Type B pancreatic cell (in vitro differentiated cells): ENCODE measurements at places on chromosomes 1 and 21.

GRCh38 chr1:161427733-161428516, 60.2 kb upstream of the CFAP126 start:
- H3K4me3 ChIP-seq = peak overlapping the region; percentile 76
- peaks cover 81% of the 10 kb centered on the region for H3K27me3 ChIP-seq
- H3K27ac ChIP-seq = peak overlapping the region; percentile 80
- peaks cover 5% of the 10 kb centered on the region for H3K4me1 ChIP-seq
- DNase-seq = no peak

GRCh38 chr21:36511484-36512220, 31.7 kb upstream of the CLDN14 start:
- no peak for DNase-seq
- H3K4me3 ChIP-seq = peak overlapping the region; percentile 10
- no peak overlapping the region for H3K27ac ChIP-seq
- H3K36me3 ChIP-seq = no peaks in the 10 kb centered on the region

GRCh38 chr1:29282924-29283803, 46.8 kb downstream of the PTPRU start:
- no peaks in the 10 kb centered on the region for H3K27me3 ChIP-seq
- H3K27ac ChIP-seq = peak overlapping the region; percentile 83
- H3K4me3 ChIP-seq = peak overlapping the region; percentile 71
- no peak for DNase-seq
- peaks cover 5% of the 10 kb centered on the region for H3K4me1 ChIP-seq

- peaks cover 20% of the 10 kb centered on the region for H3K4me1 ChIP-seq
- H3K27ac ChIP-seq = no peak overlapping the region
- no peak for DNase-seq
- H3K36me3 ChIP-seq = no peaks in the 10 kb centered on the region
Observed at GRCh38 chr1:210364479-210364878, 35.8 kb downstream of the HHAT start.

DNA sequence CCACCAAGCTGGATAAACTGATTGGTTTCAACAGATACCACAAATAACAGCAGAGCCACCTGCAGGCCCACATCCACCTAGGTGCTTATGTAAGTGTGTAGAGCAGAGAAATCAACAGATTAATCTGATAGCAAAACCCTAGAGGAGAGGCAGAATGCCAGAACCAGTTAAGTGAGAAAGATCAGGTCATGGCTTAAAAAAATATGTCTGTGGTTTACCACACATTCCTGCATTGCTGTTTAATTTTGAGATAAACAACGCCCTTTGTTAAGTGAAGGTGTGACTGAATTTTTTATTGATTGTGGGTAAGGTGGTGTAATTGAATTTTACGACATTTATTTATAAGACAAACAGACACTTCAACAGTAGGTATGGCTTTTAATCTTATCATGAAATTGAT, 21.2 kb downstream of the CRNN start:
- H3K27me3 ChIP-seq = no peaks in the 10 kb centered on the region
- H3K27ac ChIP-seq = no peak overlapping the region
- H3K36me3 ChIP-seq = no peaks in the 10 kb centered on the region
- H3K4me3 ChIP-seq = no peak overlapping the region
- no peaks in the 10 kb centered on the region for H3K4me1 ChIP-seq

GRCh38 chr1:20371411-20371810, 80.7 kb downstream of the VWA5B1 start:
- DNase-seq = no peak
- H3K36me3 ChIP-seq = no peaks in the 10 kb centered on the region
- H3K27me3 ChIP-seq = peaks cover 94% of the 10 kb centered on the region
- no peaks in the 10 kb centered on the region for H3K4me1 ChIP-seq
- H3K4me3 ChIP-seq = no peak overlapping the region
- no peak overlapping the region for H3K27ac ChIP-seq

DNA sequence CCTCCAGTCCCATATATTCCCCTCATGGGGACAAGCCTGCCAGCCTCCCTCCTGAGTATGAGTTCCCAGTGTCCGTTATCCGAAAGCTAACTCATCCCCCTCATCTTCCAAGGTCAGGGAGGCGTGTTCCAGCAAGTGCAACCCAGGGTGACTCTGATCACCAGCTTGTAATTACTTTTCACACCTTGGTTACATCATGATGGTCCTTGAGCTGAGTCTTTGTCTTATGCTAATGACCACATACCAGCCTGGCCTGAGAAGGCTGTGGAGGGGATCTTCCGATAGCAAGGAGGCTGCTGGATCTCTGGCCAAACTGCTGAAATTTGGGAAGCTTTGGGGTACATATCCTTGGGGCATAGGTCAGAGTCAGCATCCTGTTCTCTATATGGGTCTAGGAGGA, 99.6 kb downstream of the DDX20 start:
- DNase-seq = no peak
- H3K27me3 ChIP-seq = peaks cover 53% of the 10 kb centered on the region
- H3K4me1 ChIP-seq = no peaks in the 10 kb centered on the region
- no peaks in the 10 kb centered on the region for H3K36me3 ChIP-seq

- DNase-seq = no peak
- H3K4me1 ChIP-seq = peaks cover 6% of the 10 kb centered on the region
- no peaks in the 10 kb centered on the region for H3K27me3 ChIP-seq
- H3K4me3 ChIP-seq = no peak overlapping the region
- no peak overlapping the region for H3K27ac ChIP-seq
- H3K36me3 ChIP-seq = no peaks in the 10 kb centered on the region
Observed at GRCh38 chr1:1554926-1555915, 14.8 kb upstream of the TMEM240 start.

DNA sequence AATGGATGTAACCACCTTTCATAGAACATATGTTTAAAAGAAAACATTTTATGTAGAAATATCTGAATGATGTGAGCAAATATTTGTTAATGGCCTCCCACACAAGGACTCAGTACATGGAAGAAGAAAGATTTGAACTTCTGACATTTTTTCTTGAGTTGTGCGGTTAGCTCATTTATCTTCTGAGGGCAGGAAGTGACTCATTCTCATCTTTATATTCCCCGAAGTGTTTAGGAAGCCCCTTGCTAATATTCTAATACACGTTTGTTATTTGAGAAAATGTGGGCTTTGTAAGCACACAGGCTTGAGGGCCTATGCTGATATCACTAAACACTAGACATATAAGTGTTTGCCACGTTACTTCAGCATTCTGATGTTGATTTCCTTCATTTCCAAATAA, 392.5 kb upstream of the PTBP2 start:
- H3K27me3 ChIP-seq = no peaks in the 10 kb centered on the region
- no peaks in the 10 kb centered on the region for H3K4me1 ChIP-seq
- no peak for DNase-seq
- H3K4me3 ChIP-seq = no peak overlapping the region

DNA sequence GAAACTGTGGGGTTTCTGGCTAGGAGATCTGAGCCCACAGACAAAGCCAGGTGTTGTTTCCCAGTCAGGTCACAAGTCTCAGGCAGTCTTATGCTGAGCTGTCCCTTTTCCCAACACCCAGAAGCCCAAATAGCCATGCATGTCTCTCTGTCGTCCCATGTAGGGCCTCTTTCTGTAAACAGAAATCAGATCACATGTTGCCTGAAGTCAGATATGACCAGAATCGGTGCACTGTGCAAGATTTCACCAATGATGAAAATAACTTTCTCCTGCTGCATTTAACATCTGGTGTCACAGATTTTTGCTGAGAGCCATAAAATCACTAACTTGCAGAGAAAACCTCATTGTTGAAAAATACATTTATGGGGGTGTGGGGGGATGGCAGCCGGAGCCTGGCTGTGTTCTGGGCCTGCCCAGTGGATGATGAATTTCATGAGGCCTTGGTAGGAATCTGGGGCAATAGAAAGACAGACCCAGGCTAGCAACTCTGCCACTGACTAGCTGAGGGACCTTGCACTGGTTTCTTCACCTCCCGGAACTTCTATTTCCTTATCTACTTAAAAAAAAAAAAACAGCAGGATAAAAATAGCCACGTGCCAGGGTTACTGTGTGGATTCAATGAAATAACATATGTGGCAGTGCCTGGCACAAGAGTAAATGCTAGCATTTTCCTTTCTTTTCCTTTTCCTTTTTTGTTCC, 158.8 kb upstream of the NFIA start:
- H3K4me1 ChIP-seq = peaks cover 47% of the 10 kb centered on the region
- H3K36me3 ChIP-seq = no peaks in the 10 kb centered on the region
- DNase-seq = no peak
- H3K27me3 ChIP-seq = no peaks in the 10 kb centered on the region

- H3K27me3 ChIP-seq = peaks cover 3% of the 10 kb centered on the region
- H3K36me3 ChIP-seq = no peaks in the 10 kb centered on the region
- H3K4me1 ChIP-seq = peaks cover 21% of the 10 kb centered on the region
- no peak within 1 kb of the TSS for H3K27ac ChIP-seq
- DNase-seq = no peak
- H3K4me3 ChIP-seq = no peak within 1 kb of the TSS
Observed at GRCh38 chr21:38498057-38498833, at the start of gene ERG. Gene ERG, minus strand, starts transcription at chr21:38498477. Its CDS starts 97 bp downstream, at chr21:38498380.

GRCh38 chr1:119477710-119478109, 29.3 kb upstream of the HSD3B1 start:
- H3K4me3 ChIP-seq = no peak overlapping the region
- H3K27me3 ChIP-seq = no peaks in the 10 kb centered on the region
- no peak for DNase-seq
- H3K36me3 ChIP-seq = no peaks in the 10 kb centered on the region

GRCh38 chr21:16535102-16535422, 805.3 kb downstream of the USP25 start:
- H3K27me3 ChIP-seq = no peaks in the 10 kb centered on the region
- H3K36me3 ChIP-seq = no peaks in the 10 kb centered on the region
- H3K4me3 ChIP-seq = no peak overlapping the region
- H3K4me1 ChIP-seq = peaks cover 14% of the 10 kb centered on the region
- DNase-seq = no peak
- H3K27ac ChIP-seq = no peak overlapping the region

- peaks cover 18% of the 10 kb centered on the region for H3K4me1 ChIP-seq
- no peaks in the 10 kb centered on the region for H3K36me3 ChIP-seq
- H3K27ac ChIP-seq = no peak overlapping the region
- no peaks in the 10 kb centered on the region for H3K27me3 ChIP-seq
- DNase-seq = no peak
- H3K4me3 ChIP-seq = no peak overlapping the region
Observed at GRCh38 chr1:246295340-246295739, 211.7 kb downstream of the SMYD3 start.

- no peak overlapping the region for H3K27ac ChIP-seq
- DNase-seq = no peak
- peaks cover 4% of the 10 kb centered on the region for H3K27me3 ChIP-seq
- no peaks in the 10 kb centered on the region for H3K4me1 ChIP-seq
Observed at GRCh38 chr1:239293350-239294110, 92.8 kb upstream of the CHRM3 start.

GRCh38 chr1:174273190-174273589, 113.9 kb downstream of the RABGAP1L start:
- no peak overlapping the region for H3K27ac ChIP-seq
- no peak overlapping the region for H3K4me3 ChIP-seq
- no peak for DNase-seq
- H3K36me3 ChIP-seq = no peaks in the 10 kb centered on the region
- H3K4me1 ChIP-seq = no peaks in the 10 kb centered on the region
- no peaks in the 10 kb centered on the region for H3K27me3 ChIP-seq

GRCh38 chr1:78068681-78069283, 23.0 kb downstream of the GIPC2 start:
- H3K4me3 ChIP-seq = no peak overlapping the region
- no peak for DNase-seq
- H3K27me3 ChIP-seq = no peaks in the 10 kb centered on the region
- H3K36me3 ChIP-seq = no peaks in the 10 kb centered on the region

GRCh38 chr21:33825419-33825818, 90.2 kb downstream of the ATP5PO start:
- H3K4me1 ChIP-seq = peaks cover 28% of the 10 kb centered on the region
- H3K27ac ChIP-seq = no peak overlapping the region
- peak overlapping the region; percentile 11 for H3K4me3 ChIP-seq
- H3K27me3 ChIP-seq = no peaks in the 10 kb centered on the region

DNA sequence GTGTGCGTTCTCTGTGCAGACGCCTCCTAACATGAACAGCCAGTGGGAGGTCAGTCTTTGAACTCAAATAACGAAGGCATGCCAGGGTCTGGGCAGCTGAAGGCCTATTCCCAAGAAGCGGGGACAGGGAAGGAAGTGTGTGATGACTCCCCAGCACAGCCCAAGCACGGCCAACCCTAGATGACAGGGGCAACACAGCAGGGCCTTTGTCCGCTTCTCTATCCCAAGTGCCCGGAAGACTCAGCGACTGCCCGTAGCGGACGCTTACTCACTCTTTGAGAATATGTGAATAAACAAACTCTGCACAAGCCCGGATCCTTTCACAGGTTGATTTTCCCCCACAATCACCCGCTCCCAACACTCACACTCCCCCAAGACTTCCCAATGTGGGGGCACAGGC, 11.2 kb downstream of the C1orf198 start:
- peak overlapping the region; percentile 67 for H3K27ac ChIP-seq
- no peaks in the 10 kb centered on the region for H3K27me3 ChIP-seq
- H3K36me3 ChIP-seq = peaks cover 64% of the 10 kb centered on the region
- DNase-seq = no peak

- peak overlapping the region; percentile 96 for H3K4me3 ChIP-seq
- H3K4me1 ChIP-seq = peaks cover 5% of the 10 kb centered on the region
- no peaks in the 10 kb centered on the region for H3K27me3 ChIP-seq
- DNase-seq = no peak
- peak overlapping the region; percentile 96 for H3K27ac ChIP-seq
Observed at GRCh38 chr1:63523738-63524137, 413 bp downstream of the EFCAB7 start.

GRCh38 chr1:25515033-25515432, 28.4 kb upstream of the LDLRAP1 start:
- H3K4me3 ChIP-seq = no peak overlapping the region
- DNase-seq = no peak
- no peaks in the 10 kb centered on the region for H3K36me3 ChIP-seq
- no peak overlapping the region for H3K27ac ChIP-seq
- H3K27me3 ChIP-seq = peaks cover 5% of the 10 kb centered on the region

DNA sequence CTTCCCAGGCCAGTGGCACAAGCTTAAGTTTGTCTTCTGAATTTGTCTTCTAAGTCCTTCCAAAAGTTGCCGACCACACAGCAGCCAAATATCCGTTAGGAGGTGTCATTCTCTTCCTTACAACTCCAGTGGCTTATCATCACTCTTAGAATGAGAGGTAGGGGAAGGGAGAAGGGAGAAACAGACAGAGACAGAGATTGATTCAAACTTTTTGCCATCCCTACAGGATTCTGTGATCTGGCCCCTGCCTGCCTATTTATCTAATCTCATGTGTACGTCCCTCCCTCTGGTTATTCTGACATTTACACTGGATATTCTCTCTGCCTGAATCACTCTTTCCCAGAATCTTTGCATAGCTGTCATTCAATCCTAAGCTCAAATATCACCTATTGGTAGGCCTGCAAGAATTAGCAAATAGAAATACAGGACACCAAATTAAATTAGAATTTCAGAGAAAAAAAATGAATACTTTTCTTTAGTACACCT, 488 bp upstream of the GNL2 start:
- H3K36me3 ChIP-seq = no peaks in the 10 kb centered on the region
- peak overlapping the region; percentile 99 for H3K27ac ChIP-seq
- H3K4me3 ChIP-seq = peak overlapping the region; percentile 100
- no peak for DNase-seq
- peaks cover 12% of the 10 kb centered on the region for H3K27me3 ChIP-seq

GRCh38 chr1:191495040-191495439, 663.2 kb upstream of the RGS18 start:
- no peak overlapping the region for H3K27ac ChIP-seq
- DNase-seq = no peak
- H3K4me3 ChIP-seq = no peak overlapping the region
- H3K36me3 ChIP-seq = no peaks in the 10 kb centered on the region
- no peaks in the 10 kb centered on the region for H3K4me1 ChIP-seq
- no peaks in the 10 kb centered on the region for H3K27me3 ChIP-seq
